ENCODE measurements at places on chromosomes 7 and 10.

- no peak for DNase-seq
Measured at GRCh38 chr7:110358028-110358427, 732.9 kb upstream of the LRRN3 start.

DNA sequence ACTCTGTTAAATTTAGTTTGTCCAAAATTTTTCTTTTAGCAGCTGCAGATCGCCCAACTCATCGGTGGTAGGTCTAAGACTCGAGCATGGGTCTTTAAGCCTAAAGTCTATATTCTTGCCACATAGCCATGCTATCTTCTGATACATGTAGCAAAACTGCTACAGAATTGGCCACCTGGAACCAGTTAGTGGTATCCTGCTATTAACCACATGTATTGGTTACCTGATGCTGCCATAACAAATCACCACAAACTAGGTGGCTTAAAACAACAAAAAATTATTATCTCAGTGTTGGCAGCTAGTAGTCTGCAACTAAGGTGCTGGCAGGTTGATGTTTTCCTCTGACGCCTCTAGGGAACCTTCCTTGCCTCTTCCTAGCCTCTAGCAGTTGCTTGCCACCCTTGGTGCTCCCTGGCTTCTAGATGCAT lies 96.7 kb upstream of the PIK3CG start:
- DNase-seq: no peak

- no peak for DNase-seq
Measured at GRCh38 chr7:22346383-22347107, 10.4 kb downstream of the RAPGEF5 start.

DNA sequence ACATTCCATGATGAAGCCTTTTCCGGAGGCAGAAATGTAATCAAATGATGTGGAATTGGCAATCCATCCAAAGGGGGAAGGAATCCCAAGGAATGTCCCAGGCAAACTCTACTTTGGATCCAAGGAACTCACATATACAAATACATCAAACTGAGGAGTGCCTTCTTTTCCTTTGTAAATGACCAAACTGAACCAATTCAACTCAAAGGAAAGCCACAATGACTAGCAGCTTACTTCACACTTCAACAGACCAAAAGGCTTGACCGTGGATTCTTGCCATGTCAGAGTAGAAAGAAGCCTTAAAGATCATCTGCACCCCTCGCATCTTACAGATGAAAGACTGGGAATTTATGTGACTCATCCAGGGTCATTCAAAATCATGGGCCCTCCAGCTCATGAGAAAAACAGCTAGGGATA lies 79.7 kb upstream of the MACROH2A2 start:
- DNase-seq: no peak

DNA sequence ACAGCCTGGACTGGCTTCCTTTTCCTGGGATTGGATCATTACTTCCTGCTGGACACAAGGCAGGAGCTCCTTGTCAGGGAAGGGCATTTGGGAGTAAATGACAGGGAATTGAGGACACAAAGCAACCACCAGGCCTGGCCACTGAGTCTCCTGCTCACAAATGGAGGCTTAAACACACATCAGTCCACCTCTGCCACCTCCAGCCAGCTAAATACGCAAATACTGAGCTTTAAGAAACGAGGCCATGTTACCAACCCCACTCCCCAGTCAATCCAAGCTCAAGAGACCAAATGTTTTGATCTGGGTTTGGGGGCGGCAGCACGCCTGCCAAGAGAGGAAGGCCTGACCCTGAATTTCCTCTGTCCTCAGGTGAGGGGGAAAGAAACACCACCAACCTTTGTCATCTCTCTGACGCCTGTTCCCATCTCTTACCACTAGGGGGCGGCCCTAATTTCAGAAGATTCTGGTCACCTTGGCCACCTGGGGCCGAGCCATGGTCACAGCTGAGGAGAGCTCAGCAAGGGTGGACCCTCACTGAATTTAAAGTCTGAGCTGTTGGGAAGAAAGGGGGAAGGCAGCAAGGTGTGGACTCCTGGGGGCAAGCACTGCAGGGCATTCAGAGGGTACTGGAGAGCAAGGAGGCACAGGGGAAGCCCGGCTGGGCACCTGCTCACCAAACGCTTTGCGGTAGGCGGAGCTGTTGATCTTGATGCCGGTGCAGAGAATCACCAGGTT lies 16.5 kb downstream of the AIFM2 start:
- DNase-seq: peak; percentile 37

DNA sequence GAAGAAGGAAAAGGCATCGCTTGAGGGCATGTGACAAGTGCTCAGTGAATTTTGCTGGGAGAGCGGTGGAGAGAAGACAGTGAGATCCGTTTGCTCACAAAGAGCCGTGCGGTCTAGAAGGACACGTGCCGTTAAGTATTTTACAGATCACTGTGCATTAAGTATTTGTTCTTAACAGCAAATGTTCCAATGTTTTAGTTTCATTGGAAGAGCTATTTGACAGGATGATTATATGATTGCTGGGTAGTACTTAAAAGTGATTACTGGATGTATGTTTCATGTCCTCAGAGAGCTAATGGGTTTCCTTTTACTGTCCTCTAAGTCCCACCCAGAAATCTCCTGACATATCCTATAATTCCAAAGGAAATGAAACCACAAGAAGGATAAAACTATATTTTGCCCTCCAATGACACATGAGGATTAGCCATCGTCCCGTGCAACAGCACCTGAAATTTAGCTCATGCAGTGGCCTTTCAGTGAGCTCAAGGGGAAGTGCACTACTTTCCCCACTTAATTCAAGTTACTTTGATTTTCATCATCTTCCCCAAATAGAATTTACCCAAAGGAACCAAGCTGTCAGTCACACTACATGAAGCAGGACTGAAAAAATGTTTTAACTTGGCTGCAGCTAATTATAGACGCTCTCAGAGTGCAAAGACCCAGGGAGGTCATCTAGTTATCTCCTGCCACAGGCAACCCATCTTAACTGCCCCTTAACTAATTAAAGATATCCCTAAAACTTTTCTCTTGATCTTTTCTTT lies 80.3 kb downstream of the KLF6 start:
- DNase-seq: no peak

DNA sequence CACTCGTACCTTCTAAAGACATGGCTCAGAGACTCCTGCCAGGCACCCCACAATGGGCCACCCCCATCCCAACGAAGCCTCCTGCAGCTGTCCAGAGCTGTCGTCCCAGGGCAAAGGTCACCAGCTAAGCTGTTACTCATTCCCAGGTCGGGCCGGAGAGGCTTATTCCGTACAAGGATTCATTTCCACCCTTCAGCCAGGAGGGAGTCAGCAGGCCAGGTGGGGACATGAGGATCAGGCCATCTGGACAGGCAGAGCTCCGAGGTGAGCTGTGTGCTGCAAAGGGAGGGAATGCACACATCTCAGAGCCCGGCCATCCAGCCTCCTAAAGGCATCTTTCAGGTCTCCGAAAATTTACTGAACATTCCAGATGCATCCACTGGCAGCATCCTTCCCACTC lies 63.9 kb upstream of the NANOS1 start:
- no peak for DNase-seq

GRCh38 chr10:88117869-88118632 lies 254.6 kb downstream of the PTEN start:
- DNase-seq: no peak

DNA sequence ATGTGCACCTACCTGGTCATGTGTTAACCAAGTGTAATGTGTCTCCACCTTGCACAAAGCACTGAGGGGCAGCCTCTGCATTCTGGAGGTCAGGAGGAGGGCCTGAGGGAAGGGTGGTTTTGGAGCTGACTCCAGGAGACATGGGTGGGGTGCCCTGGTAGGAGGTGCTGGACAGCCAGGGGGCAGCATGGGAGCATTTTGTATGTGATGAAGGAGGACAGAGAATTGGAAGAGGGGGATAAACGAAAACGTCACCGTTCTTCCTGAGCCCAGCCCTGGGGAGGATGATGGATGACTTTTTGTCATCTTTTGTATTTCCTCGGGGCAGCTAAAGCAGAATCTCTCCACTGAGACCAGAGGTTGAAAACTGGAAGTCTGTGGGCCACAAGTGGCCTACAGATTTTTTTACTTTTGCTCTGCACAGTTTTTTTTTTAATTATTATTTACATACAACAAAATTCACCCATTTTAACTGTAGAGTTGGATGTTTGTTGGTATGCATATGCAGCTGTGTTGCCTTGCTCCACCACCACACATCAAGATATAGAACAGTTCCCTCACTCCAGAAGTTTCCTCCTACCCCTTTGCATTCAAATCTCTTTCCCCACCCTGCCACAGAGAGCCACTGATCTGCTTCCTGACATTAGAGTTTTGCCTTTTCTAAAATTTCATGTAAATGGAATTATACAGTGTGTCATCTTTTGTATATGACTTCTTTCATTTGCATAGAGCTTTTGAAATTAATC lies 242.5 kb downstream of the VTI1A start:
- DNase-seq: no peak
